ENCODE measurements at places on chromosomes 5 and 9.

GRCh38 chr9:75358846-75359245 is 270.5 kb downstream of the OSTF1 start:
- DNase-seq, result no peak

DNA sequence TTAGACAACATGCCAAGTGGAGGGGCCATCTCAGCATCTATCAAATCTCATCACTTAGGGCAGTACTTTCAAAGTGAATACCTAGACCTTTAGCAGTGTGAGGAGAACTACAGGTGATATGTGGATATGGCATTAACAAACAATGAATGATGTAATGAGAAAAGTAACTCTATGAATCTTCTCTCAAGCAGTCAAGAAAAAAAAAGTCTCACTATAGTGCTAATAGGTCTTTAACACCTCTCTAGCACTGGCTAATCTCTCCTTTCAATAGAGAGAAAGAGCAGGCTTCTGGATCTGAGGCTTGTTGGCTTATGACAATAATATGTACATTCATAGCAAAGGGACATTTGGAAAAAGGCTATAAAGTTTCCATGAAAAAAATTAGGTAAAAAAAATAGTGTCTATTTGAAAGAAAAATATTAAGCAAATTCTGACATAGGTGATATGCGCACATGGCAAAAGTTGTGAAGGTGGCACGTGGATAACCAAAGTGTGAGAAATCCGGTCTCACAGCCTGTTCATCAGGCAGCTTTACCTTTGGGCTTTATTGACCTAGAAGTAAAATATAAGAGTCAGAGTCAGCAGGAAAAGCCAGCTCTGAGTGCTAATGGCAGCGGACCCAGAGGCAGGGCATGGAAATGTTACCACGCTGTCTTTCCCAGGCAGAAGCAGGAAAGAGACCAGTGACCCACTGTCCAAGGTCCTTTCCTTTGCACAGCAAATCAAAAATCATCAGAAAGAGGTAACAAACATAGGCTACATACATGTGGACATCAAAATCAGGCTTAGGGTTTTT is 203.4 kb downstream of the EFNA5 start:
- DNase-seq, result no peak

DNA sequence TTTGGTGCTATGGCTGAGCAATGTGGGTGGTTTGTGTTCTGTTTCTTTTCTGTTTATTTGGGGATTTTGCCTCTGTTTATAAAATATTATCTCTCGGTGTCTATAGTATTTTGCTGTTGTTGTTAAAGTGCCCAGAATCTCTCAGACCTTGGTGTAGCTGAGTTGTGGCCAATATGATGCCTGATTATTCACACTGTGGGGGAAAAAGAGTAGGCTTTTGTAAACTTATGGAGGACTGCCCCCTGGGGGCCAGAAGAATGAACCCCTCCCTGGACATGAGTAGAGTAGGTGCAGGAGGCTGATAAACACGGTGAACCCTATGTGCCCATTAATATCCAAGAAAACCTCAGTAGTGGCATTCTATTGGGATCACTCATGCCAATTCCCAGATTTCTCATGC is 49.0 kb upstream of the DPYSL3 start:
- peak; percentile 37 for DNase-seq

GRCh38 chr9:99962680-99963261 is 56.3 kb downstream of the STX17 start:
- peak; percentile 51 for DNase-seq

- DNase-seq, result no peak
These were observed 68.3 kb downstream of the ADAMTS2 start for GRCh38 chr5:179276838-179277395.

GRCh38 chr9:128096616-128097536 is 28.8 kb downstream of the SLC25A25 start:
- peak; percentile 40 for DNase-seq

DNA sequence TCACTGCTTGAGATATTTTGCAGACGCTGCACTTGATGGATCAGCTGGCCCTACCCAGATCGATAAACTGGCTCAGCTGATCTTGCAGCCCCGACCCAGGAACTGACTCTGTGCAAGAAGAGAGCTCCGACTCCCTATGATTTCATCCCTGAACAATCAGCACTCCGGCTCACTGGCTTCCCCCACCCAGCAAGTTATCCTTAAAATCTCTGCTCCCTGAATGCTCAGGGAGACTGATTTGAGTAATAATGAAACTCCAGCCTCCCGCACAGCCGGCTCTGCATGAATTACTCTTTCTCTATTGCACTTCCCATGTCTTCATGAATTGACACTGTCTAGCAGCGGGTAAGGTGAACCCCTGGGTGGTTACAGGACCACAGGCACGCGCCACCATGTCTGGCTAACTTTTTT is 16.9 kb upstream of the NANS start:
- no peak for DNase-seq

DNA sequence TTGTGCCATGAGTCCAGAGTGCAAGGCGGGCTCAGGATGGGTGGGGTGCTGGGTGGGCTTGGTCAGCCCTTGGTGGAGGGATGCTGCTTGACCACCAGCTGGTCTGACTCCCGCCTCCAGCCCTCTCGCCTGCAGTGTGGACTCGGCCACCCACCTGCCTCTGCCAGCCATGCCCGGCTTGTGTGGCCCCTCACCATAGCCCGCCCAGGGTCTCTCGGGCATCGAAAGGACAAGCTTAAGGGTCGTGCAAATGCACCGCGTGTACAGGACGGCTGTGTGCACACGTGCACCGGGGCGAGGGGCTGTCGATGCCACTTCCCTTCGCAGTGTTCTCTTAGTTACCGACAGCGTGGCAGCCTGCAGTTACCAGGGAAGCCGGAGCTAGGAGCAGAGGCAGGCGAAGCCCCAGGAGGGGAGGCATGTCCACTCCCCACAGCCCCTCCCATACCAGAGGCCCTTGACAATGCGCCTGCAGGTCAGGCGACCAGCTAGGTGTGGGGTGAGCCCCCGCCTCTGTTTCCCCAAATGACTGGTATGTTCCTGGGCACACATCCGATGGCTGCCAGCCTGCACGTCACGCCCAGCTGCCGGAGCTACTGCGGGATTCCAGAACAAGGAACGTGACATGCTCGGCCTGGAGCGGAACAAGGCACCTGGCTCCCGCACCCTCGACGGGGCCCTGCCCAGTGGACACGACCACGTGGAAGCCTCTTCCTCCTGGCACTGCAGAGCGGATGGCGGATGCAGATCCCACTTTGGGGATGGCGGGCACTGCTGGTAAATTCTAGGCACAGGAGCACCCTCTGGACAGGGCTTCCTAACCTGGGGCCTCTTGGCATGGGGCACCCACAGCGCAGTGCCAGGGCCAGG is 7.8 kb downstream of the LCN9 start:
- DNase-seq, result no peak

- no peak for DNase-seq
These were observed 5.0 kb downstream of the ZNF189 start for GRCh38 chr9:101403516-101404285.

DNA sequence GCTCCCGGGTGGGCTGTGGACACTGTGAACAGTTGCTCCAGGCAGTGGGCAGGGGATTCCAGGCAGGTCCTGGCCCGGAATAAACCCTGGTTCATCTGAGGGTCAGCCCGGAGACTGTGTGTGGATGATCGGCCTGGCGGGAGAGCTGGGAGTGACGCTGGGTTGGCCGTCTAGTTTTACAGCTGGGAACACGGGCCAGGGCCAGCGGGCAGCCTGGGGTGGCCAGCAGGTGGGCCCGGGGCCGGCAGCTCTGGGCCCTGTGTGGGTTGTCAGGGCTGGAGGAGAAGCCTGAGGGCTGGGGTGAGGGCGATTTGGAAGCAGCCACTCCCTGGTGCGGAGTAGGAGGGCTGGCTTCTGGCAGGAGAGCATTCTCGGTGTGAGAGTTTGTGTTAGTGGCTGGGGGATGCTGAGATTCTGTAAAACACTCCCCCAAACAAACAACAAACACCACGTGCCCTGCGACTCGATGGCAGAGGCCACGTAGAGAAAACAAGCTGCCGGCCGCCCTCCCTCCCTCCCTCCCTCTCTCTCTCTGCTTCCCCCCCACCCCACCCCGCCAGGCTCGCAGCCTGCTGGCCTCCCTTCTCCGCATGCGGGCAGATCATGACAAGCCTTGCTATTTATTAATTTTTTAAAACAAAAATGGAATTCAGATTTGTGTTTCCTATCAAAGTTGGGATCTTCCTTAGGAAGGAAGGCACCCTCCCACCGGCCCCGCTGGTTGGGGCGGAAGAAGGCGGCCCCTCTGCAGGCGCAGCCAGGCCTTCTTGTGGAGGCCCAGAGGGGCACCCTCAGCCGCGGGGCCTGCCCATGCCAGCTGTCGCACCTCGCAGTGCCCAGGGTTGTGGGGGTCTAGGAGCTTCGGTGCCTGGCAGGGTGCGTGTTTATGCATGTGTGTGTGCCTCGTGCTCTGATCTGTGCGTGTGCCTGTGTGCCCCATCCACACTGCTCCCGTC is 49.5 kb downstream of the RXRA start:
- peak; percentile 8 for DNase-seq

GRCh38 chr5:134533115-134533815 is 7.8 kb downstream of the JADE2 start:
- peak; percentile 87 for DNase-seq

DNA sequence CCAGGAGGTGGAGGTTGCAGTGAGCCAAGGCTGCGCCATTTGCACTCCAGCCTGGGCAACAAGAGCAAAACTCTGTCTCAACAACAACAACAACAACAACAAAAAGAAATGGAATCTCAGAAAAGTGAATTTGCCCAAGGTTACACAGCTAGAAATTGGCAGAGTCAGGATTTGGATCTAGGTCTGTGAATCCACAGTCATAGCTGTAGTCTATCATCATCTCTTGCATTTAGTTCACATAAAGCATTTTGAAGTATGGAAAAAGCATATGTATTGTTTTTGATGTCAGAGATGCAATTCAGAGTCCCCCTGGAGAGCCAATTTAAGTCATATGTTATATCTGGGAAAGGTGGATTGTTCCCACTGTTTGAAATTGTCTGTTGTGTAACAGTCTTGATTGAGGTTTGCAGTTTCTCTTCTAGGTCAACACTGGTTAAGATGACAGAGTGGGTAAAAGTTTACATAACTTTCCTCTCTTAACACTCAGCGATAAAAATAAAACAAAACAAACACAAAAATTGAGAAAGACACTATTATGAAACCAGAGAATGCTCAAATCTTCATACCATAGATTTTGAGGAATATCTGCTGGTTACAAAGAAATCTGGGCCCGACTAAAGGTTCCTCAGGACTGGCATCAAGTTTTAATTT is 21.5 kb upstream of the GPR21 start:
- DNase-seq, result no peak

DNA sequence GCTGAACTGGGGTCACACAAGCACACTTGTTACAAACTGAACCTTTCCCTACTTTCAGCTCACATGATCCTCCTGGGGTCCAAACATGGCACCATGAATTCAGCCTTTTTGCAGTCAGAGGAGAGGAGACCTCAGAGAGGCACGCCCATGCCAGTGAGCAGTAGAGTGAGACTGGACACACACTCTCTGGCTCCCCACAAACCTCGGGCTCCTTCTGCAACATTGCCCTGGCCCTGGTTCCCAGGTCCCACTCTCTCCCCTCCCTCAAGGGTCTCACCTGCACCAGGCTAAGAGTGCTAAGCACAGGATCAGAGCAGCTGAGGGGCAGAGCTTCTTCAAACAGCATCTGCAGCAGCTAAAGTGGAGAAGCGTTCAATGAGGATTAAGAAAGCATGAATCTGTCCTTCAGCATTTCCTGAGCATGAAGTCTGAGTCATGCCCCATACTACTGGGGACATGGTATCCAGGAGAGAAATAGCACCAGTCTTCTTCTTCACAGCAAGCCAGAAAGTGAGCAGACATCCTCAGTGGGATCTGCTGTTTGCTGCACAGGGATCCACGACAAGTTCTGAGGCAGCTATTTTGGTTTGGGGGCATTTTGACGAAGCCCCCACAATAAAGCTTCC is 27.2 kb downstream of the SLC35A4 start:
- peak; percentile 71 for DNase-seq

DNA sequence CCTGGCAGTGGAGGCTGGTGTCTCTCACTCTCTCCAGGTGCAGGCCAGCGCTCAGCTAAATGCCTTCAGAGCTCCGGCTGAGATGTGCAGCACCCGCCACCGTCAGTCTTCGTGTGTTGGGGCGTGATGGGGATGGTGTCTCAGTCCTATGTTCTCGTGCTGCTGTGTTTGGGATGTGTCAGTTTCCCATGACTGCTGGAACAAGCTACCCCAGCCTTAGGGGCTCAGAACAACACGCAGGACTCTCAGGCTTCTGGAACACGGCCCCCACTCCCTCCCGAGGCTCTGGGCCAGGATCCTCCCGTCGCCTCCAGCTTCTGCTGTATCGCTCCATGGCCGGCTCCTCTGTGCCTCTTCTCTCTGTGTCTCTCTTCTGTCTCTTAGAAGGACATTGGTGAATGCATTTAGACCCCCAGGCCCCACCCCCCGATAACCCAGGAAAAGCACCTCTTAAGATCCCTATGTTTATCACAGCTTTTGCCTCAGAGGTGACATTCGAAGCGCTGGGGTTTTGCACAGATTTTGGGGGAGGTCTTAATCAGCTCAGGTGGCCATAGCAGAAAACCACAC is 9.6 kb upstream of the CEP72 start:
- no peak for DNase-seq

DNA sequence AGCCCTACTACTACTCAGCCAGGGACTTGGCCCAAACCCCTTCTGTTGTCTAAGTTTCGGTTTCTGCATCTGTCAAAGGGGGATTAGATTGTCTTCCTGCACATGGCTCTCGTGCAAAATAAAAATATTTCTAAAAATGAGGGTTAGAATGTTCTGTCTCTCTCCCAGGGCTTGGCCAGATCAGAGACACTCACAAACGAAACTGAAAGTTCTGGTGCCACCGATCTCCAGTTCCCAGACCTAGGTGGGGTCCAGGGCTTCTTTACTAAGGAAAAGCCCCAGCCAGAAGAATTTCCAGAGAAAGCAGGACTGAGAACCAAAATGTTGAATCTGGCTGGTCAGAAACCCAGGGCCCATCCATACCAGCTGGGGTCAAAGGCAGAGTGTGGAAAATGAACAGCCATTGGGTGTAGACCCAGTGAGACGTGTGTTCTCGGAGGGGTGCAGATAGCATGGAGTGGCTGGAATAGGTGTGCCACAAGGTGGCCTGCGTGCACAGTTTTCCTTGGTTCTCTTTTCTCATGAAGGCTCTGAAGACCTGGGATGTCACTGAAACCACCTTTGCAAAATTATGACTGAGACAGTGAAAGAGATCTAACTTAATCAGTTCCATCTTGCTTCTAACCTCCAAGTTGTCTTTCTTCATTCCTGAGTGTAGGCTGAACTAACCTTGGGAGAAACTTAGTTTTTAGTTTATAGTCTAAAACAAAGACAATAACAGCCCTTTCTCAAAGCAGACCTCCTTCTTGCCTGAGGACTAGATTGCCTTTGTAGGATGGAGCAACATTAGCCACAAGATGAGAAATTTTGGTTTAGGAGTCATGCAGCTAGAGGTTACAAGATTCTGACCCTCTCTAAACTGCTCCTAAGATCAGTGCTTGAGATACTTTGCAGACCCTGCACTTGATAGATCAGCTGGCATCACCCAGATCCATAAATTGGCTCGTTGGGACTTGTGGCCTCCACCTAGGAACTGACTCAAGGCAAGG is 2.3 kb upstream of the SLC23A1 start:
- DNase-seq, result peak; percentile 47

Measured in inflammatory macrophage (primary cell).